Activated CD8-positive, alpha-beta memory T cell treated with anti-CD3 and anti-CD28 coated beads for 1 hour (primary cell): ENCODE measurements at places on chromosomes 16 and 17.

DNA sequence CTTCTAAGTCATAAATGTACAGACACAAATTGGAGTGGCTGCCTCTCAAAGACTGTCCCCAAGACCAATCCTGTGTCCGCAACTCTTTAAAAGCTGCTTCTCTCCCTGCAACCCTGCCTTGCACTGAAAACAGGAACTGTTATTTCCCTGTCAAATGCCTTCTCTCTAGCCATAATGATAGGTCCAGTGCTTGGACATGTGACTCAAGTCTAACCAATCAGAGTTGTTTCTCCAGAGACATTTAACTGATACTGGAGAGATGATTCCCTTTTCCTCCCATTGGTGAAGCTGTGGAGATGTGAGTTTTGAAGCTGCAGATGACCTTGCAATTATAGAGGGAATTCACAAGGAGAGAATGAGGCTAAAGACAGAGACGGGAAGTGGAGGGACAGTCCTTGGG is 253.3 kb upstream of the CDH5 start:
- DNase-seq, result no peak

- DNase-seq, result no peak
Observed at GRCh38 chr17:8924595-8924994, 40.9 kb downstream of the PIK3R5 start.

- DNase-seq, result no peak
Observed at GRCh38 chr17:7292194-7292593, 2.2 kb downstream of the YBX2 start.

- DNase-seq, result no peak
Observed at GRCh38 chr16:11386791-11387546, 41.7 kb downstream of the RMI2 start.

DNA sequence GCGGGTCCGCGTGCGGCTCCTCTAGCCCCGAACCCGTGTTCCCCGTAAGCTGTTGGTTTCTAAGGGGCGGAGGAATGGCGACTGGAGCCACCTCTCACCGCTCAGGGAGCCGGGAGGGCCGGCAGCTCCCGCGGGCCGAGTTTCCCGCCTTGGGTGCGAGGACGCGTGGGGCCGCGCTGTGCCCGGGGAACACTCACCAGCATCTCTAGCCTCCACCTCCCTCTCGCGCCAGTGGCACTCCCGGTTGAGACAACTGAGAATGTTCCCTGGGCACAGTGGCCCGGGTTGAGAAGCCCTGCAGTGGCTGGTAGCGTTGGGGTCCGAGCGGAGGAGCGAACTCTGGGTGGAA is 560 bp downstream of the TELO2 start:
- DNase-seq, result no peak

GRCh38 chr17:55571095-55571494 is 59.8 kb upstream of the SMIM36 start:
- DNase-seq, result no peak

GRCh38 chr16:84648595-84649510 is 542 bp downstream of the KLHL36 start:
- DNase-seq, result peak; percentile 29

GRCh38 chr17:16429083-16429482 is 13.7 kb downstream of the TRPV2 start:
- DNase-seq, result no peak

- no peak for DNase-seq
Observed at GRCh38 chr17:13311306-13311705, 290.4 kb downstream of the HS3ST3A1 start.

DNA sequence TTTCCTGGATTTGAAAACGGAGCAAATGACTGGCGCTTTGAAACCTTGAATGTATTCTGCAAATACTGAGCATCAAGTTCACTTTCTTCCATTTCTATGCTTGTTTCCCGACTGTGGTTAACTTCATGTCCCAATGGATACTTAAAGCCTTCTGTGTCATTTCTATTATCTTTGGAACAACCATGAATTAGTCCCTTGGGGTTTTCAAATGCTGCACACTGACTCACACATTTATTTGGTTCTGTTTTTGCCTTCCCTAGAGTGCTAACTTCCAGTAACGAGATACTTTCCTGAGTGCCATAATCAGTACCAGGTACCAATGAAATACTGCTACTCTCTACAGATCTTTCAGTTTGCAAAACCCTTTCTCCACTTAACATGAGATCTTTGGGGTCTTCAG is 32.3 kb downstream of the BRCA1 start:
- no peak for DNase-seq

- DNase-seq, result no peak
Observed at GRCh38 chr17:67891481-67892119, 66.3 kb downstream of the BPTF start.

DNA sequence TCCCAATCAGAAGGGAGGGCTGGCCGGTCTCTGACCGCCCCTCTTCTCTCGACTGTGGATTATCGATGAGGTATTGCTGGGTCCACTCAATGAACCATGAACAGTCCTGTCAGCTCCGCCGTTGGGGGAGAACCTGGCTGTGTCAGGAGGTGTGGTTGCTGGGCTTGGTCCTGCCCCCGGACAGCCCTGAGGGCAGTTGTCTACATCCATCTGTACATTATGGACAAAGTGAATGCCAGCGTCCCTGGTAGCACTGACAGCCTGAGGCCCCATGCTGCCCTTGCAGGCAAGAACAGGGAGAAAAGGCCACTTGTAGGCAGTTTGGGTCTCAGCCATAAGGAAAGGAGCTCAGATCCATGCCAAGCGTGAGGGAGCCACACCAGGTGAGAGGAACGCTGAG is 38.9 kb downstream of the ST3GAL2 start:
- DNase-seq, result no peak

GRCh38 chr17:8706431-8706830 is 38.2 kb downstream of the CCDC42 start:
- DNase-seq, result no peak

DNA sequence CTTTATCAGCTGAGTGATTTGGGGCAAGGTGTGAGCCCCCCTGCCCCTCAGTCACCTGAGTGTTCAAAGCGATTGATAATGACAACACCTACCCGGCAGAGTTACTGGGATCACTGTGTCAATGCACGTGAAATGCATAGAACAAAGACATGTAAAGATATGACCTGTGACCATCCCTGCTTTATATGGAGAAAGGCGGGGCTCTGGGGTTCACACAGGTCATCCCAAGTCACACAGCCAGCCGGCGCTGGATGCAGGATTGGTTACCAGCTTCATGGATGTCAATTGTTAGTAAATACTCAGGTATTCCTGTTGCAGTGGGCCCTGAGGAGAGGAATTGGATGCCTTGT is 64.4 kb downstream of the CRISPLD2 start:
- no peak for DNase-seq

DNA sequence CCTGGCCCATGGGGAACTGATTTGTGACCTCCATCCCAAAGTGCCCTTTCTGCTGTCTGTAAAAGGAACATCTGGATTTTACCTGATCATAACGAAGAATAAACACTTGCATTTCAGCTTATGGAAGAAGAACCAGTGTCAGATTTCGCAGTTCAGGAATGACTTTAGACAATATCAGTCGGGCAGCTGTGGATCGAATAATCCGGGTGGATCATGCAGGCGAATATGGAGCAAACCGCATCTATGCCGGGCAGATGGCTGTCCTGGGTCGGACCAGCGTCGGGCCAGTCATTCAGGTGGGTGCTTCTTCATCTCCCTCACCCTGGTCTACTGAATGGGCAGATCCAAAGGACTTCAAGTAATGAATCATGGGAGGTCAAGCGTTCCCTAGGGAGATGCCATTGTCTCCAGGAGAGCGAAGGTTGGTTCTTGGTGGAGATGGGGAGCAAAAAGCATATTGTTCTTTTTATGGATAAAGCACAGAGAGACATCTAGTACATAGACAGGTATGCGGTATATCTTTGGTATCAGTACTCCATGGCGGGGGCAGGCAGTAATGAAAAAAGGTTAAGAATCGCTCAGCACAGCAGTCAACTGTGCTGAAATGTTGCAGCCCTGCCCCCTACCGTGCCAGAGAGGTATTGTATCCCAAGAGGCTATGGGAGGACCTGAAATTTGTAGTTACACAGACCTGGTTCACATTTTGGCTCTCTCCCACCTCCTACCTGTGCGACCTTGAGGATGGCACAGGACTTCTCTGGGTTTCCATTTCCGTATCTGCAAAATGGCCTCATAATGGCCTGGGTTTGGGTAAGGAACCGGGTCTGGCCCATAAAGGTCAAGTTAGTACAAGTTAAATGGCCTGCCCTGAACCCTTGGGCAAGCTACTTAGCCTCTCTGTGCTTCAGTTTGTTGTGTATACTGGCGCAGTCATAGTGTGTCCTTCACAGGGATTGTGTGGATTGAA is 4.7 kb downstream of the COQ7 start:
- DNase-seq, result peak; percentile 25

- DNase-seq, result no peak
Observed at GRCh38 chr17:33120103-33120502, 128.5 kb downstream of the SPACA3 start.

DNA sequence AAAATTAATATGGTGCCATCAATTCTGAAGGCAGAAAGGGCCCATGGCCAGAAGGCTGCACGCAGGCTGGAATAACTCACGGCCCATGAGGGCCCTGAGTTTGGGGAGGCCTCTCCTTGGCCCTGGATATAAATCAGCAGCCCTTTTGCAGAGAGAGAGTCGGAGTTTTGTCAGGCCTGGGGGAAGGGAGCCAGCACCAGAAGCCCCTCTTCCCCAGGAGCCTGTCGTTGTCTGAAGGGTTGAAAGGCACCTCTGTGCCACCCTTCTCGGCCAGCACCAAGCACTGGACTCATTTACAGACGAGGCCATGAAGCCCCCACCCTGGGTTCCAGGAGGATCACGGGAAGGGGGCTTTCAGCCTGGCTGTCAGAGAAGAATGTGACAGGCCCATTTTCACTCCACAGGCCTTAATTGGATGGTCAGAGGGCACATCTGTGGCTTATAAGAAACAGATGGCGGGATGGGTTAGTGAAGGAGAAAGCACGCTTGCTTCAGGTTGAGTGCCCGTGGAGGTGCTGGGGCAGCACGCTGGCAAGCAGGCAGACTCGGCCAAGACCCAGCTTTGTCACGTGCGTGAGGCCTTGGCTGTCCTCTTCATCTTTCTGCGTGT is 140.6 kb downstream of the CLEC16A start:
- DNase-seq, result no peak

GRCh38 chr16:9797306-9797705 is 384.9 kb downstream of the GRIN2A start:
- no peak for DNase-seq

DNA sequence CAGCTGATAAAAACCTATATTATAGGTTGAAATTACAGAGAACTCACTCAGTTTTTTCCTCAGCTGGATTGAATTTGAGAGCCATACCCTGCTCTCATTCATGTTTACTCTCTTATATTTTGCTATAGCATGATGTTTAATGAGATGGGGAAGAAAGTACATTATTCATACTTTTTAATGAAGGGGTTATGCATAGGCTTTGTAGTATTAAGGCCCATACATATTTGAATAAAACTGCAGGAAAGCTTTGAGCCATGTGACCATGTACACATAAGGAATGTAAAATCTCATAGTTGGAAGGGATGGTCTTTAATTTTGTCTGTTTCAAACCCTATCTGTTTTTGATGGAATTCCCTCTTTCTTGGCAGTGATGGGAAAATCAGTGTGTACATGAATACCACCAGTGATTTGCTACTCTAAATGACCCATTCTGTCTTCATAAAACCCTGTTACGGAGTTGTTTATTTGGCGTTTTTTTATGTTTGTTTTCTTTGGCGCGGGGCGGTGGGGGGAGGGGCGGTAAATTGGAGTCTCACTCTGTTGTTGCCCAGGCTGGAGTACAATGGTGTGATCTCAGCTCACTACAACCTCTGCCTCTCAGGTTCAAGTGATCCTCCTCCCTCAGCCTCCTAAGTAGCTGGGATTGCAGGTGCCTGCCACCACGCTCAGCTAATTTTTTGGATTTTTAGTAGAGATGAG is 38.8 kb upstream of the RASL10B start:
- no peak for DNase-seq

DNA sequence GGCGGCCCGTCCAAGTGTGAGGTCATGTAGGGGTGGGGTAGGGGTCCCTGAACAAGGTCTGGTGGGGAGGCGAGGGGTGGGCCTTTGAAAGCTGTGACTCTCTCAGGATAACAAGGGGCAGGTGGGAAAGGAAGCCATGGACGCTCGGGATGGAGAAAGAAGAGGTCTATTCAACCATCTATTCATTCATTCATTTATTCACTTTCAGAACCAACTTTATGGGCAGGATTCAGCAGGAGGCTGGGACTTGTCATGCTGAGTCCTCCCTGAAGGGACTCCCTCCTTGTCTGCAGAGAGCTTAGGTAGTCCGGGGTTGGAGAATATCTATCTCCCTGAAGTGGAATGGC is 8.6 kb upstream of the CD300A start:
- no peak for DNase-seq

GRCh38 chr16:26197707-26198106 is 505.9 kb downstream of the HS3ST4 start:
- no peak for DNase-seq

DNA sequence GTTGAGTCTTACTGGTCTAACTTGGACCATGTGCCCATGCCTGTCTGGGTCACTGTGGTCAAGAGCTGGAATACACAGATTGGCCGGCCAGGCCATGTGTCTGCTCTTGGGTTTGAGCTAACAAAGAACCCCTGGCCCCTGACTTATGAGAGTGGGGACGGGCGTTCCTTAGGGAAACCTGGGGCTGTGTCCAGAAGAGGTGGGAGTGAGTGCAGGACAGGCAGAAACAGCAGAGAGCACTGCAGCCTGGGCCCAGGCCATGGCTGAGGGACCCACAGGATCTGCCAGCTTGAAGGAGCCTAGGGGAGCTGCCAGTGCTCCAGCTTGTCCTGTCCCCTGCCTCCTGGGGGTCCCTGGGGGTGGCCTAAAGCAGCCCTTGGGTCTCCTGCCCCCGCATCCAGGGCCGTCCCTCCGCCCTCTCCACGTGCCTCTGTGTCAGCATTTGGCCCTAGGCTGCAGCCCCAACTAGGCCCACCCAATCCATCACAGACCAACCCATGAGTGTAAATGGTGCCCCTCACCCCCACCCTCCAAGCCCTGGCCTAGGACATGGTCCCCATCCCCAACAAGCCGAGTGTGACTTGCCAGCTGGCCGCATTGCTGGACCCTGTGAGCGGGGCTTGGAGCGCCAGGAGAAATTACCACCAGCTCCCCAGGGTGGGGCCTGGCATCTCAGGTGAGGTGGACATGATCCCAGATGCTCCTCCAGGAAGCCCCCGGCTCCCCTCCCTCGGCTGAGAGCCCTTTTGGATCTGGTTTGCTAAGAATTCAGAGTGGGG is 12.5 kb upstream of the DRC7 start:
- no peak for DNase-seq

- DNase-seq, result no peak
Observed at GRCh38 chr17:17387017-17387497, 83.9 kb downstream of the NT5M start.

GRCh38 chr17:67649891-67650290 is 67.8 kb upstream of the NOL11 start:
- no peak for DNase-seq
